ENCODE measurements at places on chromosomes 16 and 17. TPM values are rescaled to one million over a fixed set of nuclear protein-coding genes. Genes with fewer than 3 reads are reported as not detected.

- no peaks in the 10 kb centered on the region for H3K4me1 ChIP-seq
- H3K36me3 ChIP-seq, result peaks cover 32% of the 10 kb centered on the region
- no peak overlapping the region for H3K27ac ChIP-seq
- DNase-seq, result no peak
These were observed 188.5 kb upstream of the C17orf78 start for GRCh38 chr17:37187262-37187661.

GRCh38 chr16:74825941-74826340 lies 51.3 kb upstream of the FA2H start:
- H3K4me3 ChIP-seq, result no peak overlapping the region
- no peaks in the 10 kb centered on the region for H3K36me3 ChIP-seq
- H3K4me1 ChIP-seq, result no peaks in the 10 kb centered on the region
- DNase-seq, result no peak

DNA sequence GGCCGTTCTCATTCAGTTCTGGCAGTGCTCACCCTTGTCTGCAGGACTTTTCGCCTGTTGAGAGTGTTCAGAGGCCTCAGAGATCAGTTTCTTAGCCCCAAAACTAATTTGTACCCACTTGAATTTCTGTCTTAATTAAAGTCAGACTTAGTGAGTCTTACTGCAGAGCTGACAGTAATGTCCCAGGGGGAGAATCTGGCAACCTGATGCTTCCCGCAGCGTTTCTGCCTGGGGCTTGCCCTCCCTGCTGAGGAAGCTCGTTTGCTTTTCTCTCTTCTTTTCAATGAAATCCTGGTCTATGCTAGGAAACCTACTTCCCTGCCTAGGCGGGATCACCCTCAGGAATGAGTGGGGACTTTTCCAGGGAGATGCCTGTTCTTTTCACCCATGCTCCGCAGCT lies 25.3 kb downstream of the DBNDD1 start:
- no peaks in the 10 kb centered on the region for H3K27me3 ChIP-seq
- H3K36me3 ChIP-seq, result no peaks in the 10 kb centered on the region
- no peak overlapping the region for H3K4me3 ChIP-seq
- H3K27ac ChIP-seq, result no peak overlapping the region
- DNase-seq, result no peak

GRCh38 chr17:1965556-1966273 lies 59.4 kb downstream of the RTN4RL1 start:
- H3K4me3 ChIP-seq, result no peak overlapping the region
- no peak for DNase-seq
- no peak overlapping the region for H3K27ac ChIP-seq
- H3K36me3 ChIP-seq, result no peaks in the 10 kb centered on the region
- H3K4me1 ChIP-seq, result no peaks in the 10 kb centered on the region
- peaks cover 44% of the 10 kb centered on the region for H3K27me3 ChIP-seq

DNA sequence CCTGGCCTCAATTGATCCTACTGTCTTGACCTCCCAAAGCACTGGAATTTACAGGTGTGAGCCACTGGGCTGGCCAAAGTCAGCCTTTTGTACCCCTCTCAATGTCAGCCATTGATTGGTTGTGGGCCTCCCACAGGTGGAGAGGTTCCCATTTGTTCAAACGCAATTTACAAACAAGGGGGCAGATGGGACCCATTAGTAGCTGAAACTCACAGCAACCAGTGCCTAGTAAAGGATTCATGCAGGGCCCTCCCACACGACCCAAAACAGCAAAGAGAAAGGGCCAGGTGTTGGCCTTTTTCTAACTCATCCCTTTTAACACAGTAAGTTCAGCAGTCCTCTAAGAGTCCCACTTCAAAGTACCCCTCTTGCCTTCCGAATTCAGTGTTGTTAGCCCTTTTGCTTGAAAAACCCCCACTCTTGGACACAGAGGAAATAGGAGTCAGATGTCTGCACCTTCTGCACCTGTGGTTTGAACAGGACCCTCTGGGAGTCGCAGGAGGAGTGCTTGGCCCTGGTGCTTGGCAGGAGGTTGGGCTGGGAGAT lies 89.2 kb downstream of the PITPNC1 start:
- no peaks in the 10 kb centered on the region for H3K27me3 ChIP-seq
- DNase-seq, result no peak
- peaks cover 16% of the 10 kb centered on the region for H3K4me1 ChIP-seq
- H3K36me3 ChIP-seq, result no peaks in the 10 kb centered on the region
- no peak overlapping the region for H3K27ac ChIP-seq

DNA sequence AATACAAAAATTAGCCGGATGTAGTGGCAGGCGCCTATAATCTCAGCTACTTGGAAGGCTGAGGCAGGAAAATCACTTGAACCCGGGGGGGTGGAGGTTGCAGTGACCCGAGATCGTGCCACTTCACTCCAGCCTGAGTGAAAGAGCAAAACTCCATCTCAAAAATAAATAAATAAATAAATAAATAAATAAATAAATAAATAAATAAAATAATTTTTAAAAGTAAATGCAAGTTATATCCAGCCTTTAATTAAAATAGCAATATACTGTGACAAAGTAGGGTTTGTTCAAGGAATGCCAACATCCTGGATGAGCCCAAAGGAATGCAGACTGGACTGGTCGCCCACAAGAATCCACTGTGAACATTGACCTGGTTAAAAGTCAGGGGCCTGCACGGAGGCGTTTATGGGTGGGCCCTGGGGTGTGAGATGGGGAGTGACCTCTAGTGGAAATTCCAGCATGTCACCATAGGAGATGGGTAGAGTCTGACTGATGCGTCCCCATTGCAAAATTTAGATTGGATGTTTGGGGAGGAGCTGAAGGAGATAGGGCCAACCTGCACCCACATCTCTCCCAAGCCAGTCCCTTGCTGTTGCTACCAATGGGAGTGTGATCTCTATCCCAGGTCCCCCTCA lies 9.7 kb upstream of the PIK3R5 start:
- H3K36me3 ChIP-seq, result no peaks in the 10 kb centered on the region
- no peak overlapping the region for H3K27ac ChIP-seq
- no peaks in the 10 kb centered on the region for H3K4me1 ChIP-seq
- H3K4me3 ChIP-seq, result no peak overlapping the region

DNA sequence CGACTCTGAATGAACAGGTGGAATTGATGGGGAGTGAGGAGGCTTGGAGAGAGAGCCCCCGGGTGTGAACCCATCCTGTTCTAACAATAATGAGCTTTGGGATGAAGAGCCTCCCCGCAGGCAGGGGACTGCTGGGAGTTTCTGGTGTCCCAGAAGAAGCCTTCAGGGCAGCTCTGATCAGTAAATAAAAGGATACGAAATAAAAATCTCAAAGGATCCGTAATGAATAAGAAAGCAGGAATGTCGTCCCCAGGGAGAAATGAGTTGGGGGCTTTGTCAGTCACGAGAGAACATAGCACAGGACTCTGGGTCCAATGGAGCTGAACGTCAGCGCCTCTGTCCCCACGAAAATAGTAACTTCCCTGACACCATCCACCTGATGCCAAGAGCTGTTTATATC lies 113.4 kb downstream of the PITPNC1 start:
- H3K4me3 ChIP-seq, result no peak overlapping the region
- H3K27ac ChIP-seq, result no peak overlapping the region
- no peak for DNase-seq
- peaks cover 5% of the 10 kb centered on the region for H3K4me1 ChIP-seq

DNA sequence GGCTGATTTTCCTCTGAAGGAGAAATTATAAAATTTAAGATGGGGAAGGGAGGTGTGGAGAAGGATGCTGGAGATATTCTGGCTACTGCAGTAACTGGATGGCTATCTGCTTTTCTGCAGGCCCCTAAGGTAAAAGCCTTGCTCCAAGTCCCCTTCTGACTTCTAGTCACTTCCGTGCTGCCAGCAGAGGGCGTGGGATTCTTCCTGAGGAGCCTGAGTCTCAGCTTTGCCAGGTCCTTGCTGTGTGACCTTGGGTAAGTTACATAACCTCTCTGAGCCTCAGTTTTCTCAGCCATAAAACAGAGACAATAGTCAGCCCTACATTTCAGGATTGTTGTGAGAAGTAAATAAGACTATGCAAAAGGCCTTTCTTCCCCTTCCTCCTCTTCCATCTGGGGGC lies 24.3 kb upstream of the TMEM220 start:
- no peaks in the 10 kb centered on the region for H3K36me3 ChIP-seq
- no peak overlapping the region for H3K4me3 ChIP-seq
- no peaks in the 10 kb centered on the region for H3K27me3 ChIP-seq
- DNase-seq, result no peak
- no peaks in the 10 kb centered on the region for H3K4me1 ChIP-seq
- H3K27ac ChIP-seq, result peak overlapping the region; percentile 82

DNA sequence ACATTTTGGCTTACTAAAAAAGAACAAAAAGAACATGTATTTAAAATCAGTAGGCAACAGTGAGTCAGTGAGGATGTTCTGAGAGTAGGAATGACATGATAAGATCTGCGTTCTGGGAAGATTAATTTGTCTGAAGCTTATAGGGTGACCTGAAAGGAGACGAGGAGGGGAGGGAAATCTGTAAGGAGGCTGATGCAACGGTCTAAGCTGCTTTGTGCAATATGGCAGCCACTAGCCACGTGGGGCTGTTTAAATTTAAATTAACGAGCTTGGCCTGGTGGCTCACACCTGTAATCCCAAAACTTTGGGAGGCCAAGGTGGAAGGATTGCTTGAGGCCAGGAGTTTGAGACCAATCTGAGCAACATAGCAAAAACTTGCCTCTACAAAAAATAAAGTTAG lies 181.6 kb upstream of the CACNG3 start:
- H3K4me1 ChIP-seq, result peaks cover 81% of the 10 kb centered on the region
- no peak for DNase-seq
- peak overlapping the region; percentile 33 for H3K4me3 ChIP-seq
- peak overlapping the region; percentile 99 for H3K27ac ChIP-seq
- H3K36me3 ChIP-seq, result peaks cover 10% of the 10 kb centered on the region
- H3K27me3 ChIP-seq, result no peaks in the 10 kb centered on the region

GRCh38 chr16:11673091-11674000 lies 5.1 kb downstream of the SNN start:
- H3K4me1 ChIP-seq, result peaks cover 87% of the 10 kb centered on the region
- peak overlapping the region; percentile 97 for H3K27ac ChIP-seq
- DNase-seq, result no peak

GRCh38 chr17:31518478-31518877 lies 127.0 kb downstream of the RAB11FIP4 start:
- peaks cover 33% of the 10 kb centered on the region for H3K4me1 ChIP-seq
- H3K36me3 ChIP-seq, result peaks cover 3% of the 10 kb centered on the region

DNA sequence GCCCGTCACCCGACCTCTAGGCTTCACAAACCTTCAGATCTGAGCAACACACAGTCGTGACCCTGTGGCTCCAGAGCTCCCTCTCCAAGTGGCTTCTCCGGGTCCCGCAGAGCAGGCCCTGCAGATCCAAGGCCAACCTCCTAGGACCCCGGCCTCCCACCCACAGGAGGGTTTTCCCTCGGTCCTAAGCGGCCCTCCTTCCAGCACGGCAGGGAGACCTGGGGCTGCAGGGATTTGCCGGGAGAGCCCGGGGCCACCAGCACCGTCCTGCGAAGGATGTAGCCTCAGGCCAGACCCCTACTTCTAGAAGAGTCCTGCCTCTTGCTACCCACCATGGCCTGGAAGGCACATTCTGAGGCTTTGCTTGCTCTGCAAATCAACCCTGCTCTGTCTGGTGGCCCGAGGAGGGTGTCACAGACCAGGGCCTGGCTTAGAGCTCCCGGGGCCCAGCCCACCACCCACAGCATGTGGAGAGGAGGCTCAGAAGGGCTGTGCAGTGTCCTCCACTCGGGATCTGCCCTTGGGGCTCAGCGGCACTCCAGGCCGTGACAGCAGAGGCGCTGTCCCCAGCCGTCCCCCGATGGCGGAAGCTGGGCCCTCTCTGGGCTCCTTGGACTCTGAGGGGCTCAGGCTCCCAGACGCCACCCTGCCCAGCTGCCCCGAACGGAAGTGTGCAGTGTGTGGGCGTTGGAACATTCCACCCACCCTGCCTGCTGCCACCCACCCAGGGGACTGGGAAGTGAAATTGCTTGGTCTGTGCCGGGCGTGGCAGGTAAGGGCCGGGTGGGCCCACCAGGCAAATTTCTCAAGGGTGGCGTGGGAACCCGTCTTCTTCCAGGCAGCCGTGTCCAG lies 28.8 kb upstream of the ACSF3 start:
- H3K36me3 ChIP-seq, result no peaks in the 10 kb centered on the region
- H3K27ac ChIP-seq, result peak overlapping the region; percentile 84
- DNase-seq, result peak; percentile 40

- peaks cover 25% of the 10 kb centered on the region for H3K4me1 ChIP-seq
- H3K27me3 ChIP-seq, result peaks cover 34% of the 10 kb centered on the region
- H3K4me3 ChIP-seq, result no peak overlapping the region
- no peak overlapping the region for H3K27ac ChIP-seq
- no peak for DNase-seq
These were observed 158.6 kb downstream of the C16orf78 start for GRCh38 chr16:49531931-49532840.

DNA sequence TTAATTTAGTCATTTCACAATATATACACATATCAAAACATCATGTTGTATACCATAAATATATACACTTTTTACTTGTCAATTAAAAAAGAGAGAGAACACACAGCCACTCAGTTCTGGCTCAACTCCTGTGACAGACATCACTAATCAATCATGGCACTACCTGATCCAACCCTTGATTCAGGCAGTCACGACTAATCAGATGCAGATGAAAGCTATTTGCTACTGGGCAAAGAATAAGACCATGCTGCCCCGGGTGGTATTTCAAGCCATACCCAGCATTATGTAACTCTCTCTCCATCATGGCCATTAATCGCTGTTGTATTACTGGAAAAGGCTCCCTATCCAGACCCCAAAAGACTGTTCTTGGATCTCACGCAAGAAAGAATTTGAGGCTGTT lies 345.7 kb downstream of the HAPSTR1 start:
- no peak overlapping the region for H3K4me3 ChIP-seq
- H3K27me3 ChIP-seq, result peaks cover 17% of the 10 kb centered on the region
- H3K36me3 ChIP-seq, result peaks cover 9% of the 10 kb centered on the region
- no peaks in the 10 kb centered on the region for H3K4me1 ChIP-seq
- DNase-seq, result no peak

DNA sequence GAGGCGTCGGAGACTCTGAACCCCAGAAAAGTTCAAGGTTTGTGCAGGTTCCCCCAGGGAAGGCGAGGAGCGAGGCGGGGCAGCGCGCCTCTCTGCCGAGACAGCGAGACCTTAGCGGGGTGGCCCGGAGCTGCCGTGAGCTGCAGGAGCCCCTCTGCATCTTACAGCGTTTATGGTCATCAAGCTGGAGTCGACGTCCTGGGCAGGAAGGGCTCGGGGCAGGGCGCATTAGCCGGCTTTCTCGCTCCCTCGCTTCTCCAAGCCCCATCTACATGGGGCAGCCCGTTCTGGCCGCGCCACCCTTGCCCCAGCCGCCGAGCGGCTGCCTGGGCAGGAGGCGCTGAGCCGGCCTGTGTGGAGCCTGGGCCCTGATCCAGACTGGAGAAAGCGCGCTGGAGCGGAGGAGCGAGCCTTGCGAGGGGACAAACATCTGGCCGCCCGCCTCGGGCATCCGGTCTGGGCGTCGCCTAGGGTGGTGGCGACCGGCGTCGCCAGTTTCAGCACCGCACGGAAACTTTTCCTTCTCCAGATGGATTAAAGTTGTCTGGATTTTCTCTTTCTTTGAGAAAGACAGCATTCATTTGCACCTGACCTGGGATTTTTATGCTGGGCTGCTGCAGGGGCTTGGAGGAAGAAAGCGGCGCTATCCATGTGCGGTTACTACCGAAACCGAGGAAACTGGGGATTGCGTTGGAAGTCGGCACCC lies 750 bp downstream of the TMEM132E start:
- DNase-seq, result no peak
- H3K4me3 ChIP-seq, result peak overlapping the region; percentile 73
- no peak overlapping the region for H3K27ac ChIP-seq
- peaks cover 24% of the 10 kb centered on the region for H3K4me1 ChIP-seq
- H3K27me3 ChIP-seq, result peaks cover 62% of the 10 kb centered on the region

TBC1D3 gene
- not detected for polyA plus RNA-seq

RASD1 gene
- 0.21 TPM for polyA plus RNA-seq

STUB1 gene
- polyA plus RNA-seq, result 144 TPM

KRTAP1-1 gene
- not detected for polyA plus RNA-seq

Measured in naive B cell (primary cell).